CD4-positive, alpha-beta T cell treated with Interleukin-1 beta for 1 hour (primary cell): ENCODE measurements at places on chromosomes 11 and 22.

GRCh38 chr11:100827934-100828661, 141.0 kb downstream of the ARHGAP42 start:
- no peak for DNase-seq

DNA sequence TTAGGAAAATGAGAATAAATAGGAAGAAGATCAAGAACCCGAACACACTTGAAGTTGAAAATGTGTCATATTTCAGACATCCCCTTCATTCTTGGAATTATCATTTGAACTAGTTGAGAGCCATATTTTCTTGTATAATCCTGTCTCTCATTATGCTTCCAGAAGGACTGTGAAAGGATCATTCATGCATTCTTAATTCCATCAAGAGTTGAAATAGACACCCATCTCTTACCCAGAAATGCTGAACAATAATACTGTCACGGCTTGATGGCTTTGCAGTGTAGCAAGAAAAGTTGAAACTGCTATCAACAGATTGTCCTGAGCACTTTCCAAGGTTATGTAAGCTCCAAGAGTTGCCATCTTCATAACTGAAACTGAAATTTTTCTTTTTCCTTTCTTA, 79.7 kb downstream of the ARHGAP42 start:
- no peak for DNase-seq

GRCh38 chr11:66115638-66116301, 45.7 kb downstream of the PACS1 start:
- DNase-seq, result peak; percentile 63

DNA sequence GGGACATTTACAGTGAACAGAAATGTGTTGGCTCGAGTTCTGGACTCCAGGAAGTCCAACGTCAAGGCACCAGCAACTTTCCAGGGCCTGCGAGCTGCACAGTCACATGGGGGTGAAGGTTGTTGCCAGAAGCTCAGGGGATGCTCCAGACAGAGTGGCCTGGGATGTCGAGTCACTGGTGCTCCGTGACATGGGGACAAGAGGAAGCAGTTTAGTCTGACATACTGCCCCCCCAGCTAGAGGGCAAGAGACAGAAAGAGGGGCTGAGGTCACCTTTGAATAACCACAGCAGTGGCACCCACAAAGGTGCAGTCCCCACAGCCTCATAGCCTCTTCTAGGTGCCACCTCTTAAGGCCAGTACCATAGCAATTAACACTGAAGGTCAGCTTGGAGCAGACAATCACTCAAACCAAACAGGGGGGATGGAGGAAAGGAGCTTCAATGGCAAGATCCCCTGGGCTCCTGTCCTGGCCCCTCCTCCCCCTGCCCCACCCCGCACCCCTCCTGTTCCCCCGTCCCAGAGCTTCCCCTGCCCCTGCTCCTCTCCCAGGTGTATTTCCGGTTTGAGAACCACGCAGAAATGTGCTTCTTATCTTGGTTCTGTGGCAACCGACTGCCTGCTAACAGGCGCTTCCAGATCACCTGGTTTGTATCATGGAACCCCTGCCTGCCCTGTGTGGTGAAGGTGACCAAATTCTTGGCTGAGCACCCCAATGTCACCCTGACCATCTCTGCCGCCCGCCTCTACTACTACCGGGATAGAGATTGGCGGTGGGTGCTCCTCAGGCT, 3.8 kb downstream of the APOBEC3D start:
- no peak for DNase-seq

GRCh38 chr11:37951996-37952395, 1354.0 kb upstream of the RAG2 start:
- DNase-seq, result no peak

DNA sequence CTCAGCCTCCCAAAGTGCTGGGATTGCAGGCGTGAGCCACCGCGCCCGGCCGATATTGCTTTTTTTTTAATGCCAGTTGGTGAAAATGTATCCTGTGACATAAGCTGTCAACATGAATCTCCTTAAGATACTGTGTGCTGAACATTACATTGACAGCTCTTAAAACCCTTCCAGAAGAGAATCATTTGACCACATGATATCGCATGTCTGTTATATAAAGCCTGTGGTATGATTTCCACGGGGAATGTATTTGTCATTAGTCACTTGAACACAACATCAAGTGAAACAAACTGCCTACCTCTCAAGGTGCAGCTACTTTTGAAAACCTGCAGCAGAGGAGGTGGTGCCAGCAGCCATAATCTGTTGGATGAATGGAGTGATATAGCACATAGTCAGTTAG, 67.0 kb downstream of the BCL2L13 start:
- no peak for DNase-seq

DNA sequence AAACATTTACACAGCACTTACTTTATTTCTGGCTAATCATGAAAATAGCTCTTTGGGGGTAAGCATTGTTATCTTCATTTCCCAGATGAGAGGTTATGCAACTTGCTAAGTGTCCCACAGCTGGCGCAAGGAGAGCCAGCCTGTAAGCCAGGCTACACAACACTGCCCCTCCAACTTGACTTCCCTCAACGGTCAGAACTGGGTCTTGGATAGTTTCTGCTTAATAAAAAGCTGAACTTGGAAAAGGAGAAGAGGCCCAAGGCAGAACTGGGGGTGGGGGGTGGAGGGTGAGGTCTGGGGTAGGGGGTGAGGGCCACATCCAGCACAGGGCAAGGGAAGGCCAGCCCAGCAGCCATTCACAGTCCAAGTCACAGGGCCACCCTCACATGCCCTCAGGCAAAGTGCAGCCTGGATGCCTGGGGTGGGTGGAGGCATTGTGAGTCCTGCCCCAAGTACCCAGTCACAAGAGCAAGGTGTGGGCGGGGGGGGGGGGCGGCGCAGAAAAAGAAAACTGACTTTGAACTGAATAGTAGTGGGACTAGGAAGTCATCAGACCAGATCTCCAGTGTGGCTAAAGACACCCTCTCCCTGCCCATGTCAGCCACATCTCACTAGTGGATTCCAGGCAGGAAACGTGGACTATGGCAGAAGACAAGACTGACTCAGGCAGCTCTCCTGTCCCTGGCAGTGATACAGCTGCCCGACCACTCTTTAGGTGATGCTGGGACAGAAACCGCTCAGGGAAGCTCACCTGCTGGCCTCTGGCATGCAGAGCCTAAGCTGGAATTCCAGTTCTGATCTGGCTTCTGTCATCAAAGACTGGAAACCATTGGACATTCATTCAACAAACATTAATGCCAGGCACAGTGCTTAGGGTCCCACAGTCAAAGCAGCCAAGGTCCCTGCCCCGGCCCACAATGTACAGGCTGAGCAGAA, 52.4 kb downstream of the PACSIN2 start:
- peak; percentile 22 for DNase-seq

GRCh38 chr11:78170413-78170812, 18.0 kb downstream of the KCTD21 start:
- no peak for DNase-seq

GRCh38 chr11:13003736-13004493, 5.2 kb upstream of the RASSF10 start:
- DNase-seq, result no peak

DNA sequence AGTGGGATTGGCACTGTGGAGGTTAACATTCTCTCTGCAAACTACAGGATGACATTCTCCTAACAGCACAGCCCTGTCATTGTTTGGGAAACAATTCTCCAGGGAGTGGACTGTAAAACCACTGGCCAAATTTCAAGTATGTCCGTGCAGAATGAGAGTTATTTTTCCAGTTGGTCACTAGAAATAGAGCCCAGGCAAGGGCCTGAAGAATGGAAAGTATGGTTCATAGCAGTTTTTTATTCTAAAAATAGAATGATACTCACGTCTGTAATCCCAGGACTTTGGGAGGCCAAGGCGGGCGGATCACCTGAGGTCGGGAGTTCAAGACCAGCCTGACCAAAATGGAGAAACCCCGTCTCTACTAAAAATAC, 39.0 kb upstream of the CD44 start:
- DNase-seq, result no peak

DNA sequence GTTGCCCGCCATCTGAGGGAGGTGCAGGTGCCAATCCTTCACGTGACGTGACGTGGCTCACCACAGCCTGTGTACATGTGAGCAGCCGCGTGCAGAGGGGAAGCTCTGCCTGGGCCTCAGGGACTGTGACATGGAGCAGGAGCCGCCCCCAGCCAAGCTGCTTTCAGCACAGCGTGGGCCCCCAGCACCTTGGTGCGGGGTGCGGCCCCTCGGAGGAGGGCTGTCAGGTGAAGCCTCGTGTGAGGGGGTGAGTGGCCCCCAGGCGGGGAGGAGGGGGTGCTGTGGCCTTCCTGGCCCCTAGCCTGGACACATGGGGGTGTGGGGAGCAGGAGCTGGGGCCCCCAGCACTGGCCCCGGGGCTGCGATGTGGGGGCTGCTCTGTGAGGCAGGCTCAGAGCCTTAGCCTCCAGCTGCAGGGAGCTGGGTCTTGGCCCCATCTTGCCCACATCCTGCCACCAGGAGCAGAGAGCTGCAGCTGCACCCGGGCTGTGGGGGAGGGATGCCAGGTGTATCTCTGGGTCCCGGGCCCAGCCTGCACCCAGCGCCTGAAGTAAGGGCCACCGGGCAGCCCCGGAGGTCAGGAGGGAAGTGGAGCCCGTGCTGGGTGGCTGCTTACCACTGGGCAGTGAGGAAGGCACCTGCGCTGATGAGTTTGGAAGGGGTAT, at the start of gene ADORA2A:
Gene ADORA2A (plus strand): TSS at position 100 of the 665 bp plus-strand sequence. CDS start 5,806 bp downstream, outside the sequence.
- DNase-seq, result peak; percentile 85

DNA sequence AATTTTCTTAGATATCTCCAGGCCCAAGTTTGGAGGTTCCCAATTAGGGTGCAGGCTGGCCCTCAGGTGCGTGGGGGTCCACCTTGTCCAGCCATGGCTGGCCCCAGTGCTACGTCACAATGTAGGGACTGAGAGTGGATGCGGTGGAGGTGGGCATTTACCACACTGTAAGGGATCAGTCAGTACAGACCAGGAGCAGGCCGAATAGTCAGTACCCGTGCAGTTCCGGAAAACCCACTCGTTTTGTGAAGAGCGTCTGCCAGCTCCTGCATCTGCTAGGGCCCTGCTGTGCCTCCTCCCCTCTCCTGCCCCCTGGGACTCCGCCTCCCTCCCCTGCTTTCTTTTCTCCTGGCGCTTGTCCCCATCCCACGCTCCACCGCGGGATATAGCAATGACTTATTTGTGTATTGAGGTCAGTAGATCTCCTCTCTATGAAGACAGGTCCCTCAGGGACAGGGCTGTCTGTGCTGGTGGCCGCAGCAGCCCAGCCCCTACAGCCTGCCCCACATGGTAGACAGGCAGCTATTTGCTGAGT, 50.4 kb upstream of the SEPTIN5 start:
- DNase-seq, result no peak
